ENCODE measurements at places on chromosomes 3 and 15.

DNA sequence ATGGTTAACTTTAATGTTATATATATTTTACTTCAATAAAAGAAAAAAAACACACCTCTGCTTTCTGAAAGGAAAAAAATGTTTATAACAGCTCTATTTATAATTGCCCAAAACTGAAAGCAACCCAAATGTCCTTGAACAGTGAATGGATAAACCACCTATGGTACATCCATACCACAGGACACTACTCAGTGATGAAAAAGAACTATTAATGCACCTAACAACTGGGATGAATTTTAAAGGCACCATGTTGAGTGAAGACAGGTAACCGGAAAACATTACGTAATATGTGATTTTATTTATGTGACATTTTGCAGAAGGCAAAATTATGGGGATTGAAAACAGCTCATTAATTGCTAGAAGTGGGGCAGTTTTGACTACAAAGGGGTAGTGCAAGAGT lies 23.8 kb upstream of the FOXP1 start:
- DNase-seq: no peak

- DNase-seq: no peak
Observed at GRCh38 chr15:101810456-101810855, 1.5 kb upstream of the OR4F15 start.

- DNase-seq: no peak
Observed at GRCh38 chr15:83193721-83194120, 13.9 kb downstream of the HDGFL3 start.

DNA sequence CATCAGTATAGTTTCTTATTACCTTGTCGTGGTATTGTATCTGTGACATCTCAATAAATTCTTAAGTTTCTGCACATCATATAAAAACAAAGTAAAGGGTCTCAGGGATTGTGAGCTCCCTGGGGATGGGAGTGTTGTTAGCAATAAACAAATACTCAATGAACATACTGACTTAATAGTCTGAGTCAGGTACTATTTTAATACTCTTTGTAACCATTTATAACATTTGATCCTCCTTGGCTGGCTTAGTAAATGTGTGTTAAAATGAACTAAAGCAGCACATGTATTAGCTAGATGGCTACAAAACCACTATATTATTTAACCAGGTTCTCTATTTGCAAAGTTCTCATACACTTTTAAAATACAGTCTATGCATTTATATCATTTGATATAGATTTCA lies 1.8 kb downstream of the ICE2 start:
- no peak for DNase-seq

DNA sequence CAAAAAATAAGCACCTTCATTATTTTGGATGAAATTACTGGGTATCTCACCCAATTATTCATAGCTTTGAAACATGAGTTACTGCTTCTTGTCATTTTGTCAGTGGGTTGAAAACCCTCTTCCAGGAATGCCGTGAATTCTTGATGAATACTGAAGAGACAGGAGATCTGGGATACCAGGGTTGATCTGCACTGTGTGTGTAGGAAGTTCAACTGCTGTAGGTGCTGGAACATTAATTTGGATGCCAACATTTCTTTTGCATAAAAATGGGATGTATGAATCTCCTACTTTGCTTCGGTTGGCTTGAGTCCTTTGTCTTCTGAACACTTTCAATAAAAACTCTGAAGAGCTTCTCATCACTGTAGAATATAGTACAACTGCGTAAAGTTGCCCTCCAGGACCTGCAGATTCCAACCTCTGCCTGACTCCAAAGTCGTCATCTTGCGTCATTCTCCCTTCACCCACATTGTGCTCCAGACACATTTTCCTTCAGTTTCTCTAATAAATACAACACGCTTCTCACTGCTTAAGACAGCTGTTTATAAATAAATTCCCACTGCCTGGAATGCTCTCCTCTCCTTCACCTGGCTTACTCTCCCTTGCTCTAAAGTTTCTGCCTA lies 312.7 kb upstream of the TGFBR2 start:
- DNase-seq: no peak

DNA sequence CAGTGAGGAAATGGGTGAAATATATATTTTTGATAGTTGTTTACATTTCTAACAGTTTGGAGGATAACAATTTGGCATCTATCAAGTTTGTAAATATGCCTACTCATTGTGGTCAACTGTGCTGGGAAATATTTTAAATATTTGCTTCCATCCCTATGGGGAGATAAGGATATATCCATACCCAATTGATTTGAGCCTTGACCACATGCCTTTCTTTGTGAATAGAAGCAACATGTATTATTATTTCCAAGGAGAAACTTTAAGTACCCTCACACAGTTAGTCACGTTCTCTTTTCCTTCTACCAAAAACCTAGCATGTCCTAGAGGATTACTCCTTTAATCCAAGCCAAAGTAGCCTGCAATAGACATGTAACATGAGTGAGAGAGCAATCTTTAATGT lies 245.4 kb upstream of the CBLB start:
- no peak for DNase-seq

GRCh38 chr3:152365766-152366593 lies 97.3 kb downstream of the MBNL1 start:
- no peak for DNase-seq

GRCh38 chr3:195268576-195269309 lies 2.2 kb downstream of the XXYLT1 start:
- DNase-seq: no peak

DNA sequence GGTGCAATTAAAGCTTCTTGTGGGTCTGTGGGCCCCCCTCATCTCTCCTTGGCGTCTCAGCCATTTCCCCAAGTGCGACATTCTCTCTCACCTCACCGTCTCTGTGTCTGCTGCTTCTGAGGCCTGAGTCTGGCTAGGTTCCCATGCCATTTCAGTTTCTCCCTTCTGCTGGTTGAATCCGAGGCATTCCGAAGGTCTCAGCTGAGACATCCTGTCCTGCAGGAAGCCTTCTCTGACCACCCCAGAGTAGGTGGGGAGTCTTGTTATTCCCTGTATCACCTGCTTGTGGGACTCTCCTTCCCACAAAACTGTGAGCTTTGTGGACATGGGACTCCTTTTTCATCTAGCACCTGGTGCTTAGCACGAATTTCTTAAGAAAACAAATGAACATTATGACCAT lies 78.3 kb downstream of the ASB7 start:
- DNase-seq: no peak

Measured in Calu3 (cell line).